ENCODE measurements at places on chromosomes 5 and 9.

DNA sequence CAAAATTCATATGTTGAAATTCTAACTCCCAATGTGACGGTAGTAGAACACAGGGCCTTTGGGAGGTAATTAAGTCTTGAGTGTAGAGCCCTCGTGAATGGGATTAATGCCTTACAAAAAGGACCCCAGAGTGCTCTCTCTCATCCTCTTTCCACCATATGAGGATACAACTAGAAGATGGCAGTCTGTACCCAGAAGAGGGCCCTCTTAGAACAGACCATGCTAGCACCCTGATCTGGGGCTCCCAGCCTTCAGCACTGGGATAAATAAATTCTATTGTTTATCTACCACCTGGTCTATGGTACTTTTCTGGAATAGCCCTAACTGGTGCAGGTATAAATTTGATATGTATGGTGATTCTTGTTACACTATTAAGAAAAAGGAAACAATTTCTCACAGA lies 332.3 kb downstream of the BRINP1 start:
- no peak for DNase-seq

DNA sequence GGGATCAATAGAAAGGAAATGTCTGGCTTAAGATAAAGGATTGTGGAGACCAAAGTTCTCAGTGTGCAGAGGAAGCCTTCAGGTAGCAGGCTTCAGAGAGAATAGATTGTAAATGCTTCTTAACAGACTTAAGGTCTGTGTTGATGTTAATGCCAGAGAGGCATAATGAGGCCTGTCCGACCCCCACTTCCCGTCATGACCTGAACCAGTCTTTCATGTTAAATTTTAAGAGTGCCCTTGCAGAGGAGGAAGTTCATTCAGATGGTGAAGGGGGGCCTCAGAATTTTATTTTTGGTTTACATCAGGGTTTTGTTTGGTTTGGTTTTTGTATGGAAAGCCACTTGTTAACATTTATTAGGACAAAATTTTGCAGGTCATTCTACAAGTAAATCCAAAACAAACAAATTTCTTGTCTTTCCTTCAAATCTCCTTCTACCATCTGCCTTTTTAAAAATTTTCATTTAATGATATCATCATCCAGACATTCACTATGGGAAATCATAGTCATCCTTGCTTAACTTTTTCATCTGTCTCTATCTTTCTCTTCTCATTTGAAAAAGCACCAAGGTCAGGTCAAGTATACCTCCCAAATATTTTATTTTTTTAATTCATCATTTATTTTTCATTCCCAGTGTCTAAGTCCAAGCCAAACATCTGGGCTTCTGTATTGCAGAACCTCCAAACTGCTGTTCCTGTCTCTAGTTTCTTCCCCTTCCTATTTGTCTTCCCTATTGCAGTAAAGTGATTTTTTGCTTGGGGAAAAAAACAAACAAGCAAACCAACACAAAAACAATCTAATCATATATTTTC lies 6.9 kb upstream of the ABCA1 start:
- no peak for DNase-seq

DNA sequence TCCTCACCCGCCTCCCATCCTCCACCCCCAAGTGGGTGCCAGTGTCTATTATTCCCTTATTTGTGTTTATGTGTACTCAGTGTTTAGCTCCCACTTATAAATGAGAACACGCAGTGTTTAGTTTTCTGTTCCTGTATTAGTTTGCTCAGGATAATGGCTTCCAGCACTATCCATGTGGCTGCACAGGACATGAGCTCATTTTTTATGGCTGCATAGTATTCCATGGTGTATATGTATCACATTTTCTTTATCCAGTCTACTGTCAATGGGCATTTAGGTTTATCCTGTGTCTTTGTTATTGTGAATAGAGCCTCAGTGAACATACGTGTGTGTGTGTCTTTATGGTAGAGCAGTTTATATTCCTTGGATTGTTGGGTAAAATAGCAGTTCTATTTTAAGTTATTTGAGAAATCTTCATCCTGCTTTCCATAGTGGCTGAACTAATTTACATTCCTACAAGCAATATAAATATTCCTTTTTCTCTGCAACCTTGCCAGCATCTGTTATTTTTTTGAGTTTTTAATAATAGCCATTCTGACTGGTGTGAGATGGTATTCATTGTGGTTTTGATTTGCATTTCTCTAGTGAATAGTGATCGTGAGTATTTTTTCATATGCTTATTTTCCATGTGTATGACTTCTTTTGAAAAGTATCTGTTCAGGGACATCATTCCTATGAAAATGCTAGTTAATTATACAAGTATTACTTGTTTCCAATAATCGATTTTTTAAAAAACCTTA lies 164.0 kb upstream of the CCDC152 start:
- DNase-seq = no peak

GRCh38 chr9:123544007-123544827 lies 188.2 kb downstream of the CRB2 start:
- no peak for DNase-seq

DNA sequence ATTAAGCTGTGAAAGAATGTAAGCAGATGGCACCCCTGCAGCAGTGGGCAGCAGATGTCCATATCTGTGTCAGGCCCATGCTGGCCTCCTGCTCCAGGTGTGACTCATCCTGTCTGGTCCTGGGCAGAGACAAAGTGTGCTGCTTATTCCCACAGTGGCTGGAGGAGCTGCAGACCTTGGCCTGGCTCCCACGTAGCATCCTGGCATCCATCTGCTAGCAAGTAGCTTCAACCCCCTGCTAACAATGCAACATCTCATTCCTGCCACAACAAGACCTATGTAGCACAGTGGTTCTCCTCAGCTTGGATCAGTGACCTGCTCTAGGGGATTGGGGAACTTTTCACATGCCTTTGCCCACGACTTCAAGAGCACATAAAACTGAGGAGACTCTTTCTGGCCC lies 126.4 kb upstream of the SLC12A2 start:
- no peak for DNase-seq

GRCh38 chr5:10768328-10768899 lies 7.4 kb upstream of the DAP start:
- no peak for DNase-seq

DNA sequence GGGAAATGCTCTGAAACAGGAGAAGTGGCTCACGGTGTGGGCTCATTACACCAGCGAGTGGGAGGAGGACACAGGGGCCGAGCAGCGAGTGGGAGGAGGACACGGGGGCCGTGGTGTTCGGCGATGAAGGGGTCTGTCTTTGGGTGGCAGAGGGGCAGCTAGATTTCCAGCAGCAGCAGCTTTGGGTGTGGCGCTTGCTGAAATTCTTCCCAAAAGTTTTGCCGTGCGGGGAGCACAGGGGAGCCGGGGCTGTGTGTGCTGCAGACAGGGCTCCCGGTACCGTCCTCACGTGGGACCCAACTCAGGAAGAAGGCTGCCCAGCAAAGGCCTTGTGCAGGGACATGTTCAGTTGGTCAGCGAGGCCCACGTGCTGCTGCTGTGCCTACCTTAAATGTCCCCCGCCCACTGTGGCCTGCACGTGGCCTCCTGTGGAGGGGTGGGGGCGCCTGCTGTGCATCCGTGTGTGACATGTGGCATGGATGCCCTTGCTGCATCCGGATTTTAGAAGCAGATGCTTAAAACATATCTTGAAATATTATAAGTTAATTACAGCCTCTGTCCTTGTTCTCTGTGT lies 124.3 kb upstream of the CACNA1B start:
- no peak for DNase-seq

DNA sequence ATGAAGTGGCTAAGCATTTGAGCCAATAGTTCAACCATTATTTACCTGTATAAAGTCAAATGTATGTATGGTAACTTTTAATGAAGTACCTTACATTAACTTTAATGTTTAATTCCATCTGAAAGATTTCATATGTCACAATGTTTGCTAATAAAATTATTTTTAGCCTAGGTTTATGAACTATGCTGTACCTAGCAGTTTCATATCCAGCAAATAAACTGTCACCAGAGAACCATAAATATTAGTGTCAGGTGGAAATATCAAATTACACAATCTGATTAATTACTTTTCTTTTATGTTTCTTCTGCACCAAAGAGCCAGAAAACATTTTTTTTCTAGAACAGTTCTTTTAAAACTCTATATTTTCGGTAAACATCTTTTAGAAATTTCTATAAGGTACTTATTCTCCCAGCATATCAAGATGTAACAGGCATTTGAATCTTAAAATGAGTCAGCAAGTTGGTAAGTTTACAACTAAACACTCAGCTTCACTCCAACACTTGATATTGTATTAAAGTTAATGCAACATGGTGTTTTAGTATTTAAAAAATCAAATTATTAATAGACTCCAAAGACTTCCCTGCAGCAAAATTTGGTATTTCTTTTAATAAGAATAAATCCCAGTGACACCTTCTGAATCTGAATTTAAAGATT lies 8.5 kb upstream of the CCDC192 start:
- no peak for DNase-seq

- DNase-seq = peak; percentile 66
These were observed 1000.5 kb downstream of the PTPRD start for GRCh38 chr9:9612270-9612669.

GRCh38 chr9:132003319-132003704 lies 76.4 kb downstream of the MED27 start:
- no peak for DNase-seq

DNA sequence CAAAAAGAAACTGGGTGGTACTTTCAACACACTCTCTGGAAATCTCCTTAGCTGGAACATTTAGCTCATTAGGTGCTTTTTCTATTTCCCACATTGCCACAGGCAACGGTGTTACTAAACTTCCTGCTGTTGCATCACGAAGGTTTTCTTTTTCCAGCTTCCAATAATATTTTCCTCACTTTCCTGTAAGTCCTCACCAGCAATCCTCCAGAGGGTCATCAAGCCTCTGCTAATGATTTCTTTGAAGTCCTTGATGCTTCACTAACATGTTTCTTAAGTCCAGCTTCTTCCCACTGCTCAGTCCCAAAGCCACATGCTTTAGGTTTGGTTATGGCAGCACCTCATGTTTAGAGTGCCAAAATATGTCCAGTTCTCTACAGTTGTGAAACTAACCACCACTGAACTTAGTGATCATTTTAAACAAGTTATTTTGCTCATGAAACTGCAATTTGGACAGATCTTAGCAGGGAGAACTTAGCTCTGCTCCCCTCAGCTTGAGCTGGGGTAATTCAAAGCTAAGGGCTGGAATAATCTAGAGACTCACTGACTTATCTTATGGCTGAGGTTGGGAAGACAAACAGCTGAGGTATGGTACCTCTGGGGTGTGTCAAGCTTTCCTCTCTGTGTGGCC lies 39.9 kb upstream of the RETREG1 start:
- no peak for DNase-seq

- DNase-seq = no peak
These were observed 30.7 kb upstream of the SMC5 start for GRCh38 chr9:70228118-70228517.
